ENCODE measurements at places on chromosomes 12 and 14.

GRCh38 chr14:100288382-100289185 is 17.7 kb downstream of the SLC25A29 start:
- no peak for DNase-seq

DNA sequence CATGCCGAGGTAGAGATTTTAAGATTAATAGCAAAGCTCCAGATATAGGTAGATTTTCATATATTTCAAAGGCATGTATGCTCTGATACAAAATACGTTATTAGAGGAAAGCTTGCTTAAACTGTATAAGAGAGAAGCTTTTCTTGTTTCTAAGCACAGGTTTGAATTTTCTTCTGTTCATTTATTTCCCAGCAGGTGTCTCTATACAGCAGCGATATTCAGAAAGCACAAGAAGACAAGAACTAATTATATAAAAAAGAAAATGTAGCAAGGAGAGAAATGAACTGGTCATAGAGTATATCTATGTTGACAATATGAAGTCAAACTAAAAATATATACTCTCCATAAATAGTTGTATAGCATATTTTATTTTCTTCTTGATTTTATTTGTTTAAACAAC is 307.4 kb upstream of the NOVA1 start:
- DNase-seq = no peak

DNA sequence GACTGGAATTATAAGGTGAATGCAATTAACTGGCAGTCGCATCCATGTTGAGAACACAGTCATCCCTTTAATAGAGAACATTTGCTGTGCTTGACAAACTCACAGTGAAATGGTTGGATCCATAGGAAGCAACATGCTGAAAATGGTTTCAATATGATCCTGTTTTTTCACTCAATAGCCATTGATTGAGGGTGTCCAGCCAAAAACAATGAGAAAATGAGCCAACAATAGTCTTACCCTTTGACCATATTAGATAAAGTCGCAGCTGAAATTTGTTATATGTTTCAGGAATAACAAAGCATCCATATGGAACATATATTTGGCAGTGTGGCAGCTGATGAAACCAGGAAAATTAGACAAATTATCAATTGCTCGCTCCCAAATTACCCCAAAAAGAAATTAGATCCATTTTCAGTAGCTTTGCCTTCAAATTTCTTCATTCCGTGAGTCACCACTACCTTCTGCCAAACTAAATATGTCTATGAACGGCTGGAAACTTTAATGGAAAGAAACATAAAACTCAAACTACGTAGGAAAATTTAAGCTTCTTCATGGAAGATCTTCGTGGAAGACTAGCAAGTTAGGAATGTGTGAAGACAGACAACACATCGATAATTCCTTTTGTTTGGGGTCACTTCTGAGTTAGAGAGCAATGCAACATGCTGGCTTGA is 17.4 kb downstream of the IGF1 start:
- DNase-seq = no peak

- no peak for DNase-seq
Observed at GRCh38 chr12:132772606-132773005, 11.0 kb upstream of the ANKLE2 start.

- DNase-seq = no peak
Observed at GRCh38 chr12:107475900-107476299, 209.7 kb upstream of the PWP1 start.

DNA sequence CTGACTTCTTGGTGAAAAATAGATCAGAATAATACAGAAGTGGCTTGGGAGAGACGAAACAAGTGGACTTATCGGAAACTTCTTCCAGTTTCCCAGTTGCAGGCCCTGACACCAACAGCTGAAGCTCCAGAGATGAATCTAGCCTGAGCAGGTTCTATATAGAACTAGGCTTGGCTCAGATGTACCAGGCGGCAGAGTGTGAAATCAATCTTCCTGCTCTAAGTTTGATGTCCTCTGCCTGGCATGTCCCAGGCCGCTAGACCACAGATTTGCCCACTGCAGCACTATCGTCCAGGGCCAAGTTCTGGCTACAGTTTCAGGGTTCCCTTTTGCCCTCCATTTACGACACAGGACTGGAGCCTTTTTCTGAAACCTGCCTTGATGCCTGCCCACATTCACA is 91.3 kb upstream of the PLEKHA5 start:
- no peak for DNase-seq

GRCh38 chr14:101241147-101241546 is 320.1 kb upstream of the DIO3 start:
- DNase-seq = no peak

- DNase-seq = no peak
Observed at GRCh38 chr14:22656226-22656625, 12.1 kb upstream of the OR6J1 start.

DNA sequence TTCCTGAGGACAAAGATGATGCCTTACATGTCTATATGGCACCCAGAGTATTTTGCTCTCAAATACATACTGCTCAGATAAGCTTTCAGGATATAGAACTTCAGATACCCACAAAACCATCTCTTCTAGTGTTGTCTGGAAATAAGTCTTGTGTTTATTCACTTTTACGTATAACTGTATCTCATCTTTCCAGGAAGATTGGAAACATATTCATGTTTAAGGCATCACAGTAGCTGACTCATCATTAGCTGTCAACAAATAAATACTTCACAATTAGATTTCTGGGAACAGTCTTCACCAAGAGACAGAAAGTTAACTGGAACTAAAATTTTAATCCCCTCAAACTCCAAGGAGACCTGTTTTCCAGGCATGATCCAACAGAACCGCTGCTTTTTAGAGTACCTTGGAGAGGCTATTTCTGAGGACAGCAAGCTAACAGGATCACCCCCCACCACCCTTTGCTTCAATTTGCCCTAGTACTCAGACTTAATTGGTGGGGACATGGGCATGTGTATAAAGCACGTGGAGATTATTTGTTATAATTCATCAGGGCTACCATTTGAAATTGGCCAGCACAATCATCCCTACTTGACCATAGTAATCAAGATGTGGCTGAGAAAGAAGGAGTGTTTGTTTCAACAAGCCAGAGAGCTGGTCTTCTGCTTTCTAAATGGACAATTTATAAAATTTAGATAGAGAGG is 129.3 kb upstream of the HIF1A start:
- no peak for DNase-seq

- no peak for DNase-seq
Observed at GRCh38 chr12:62763861-62764645, 170.9 kb downstream of the PPM1H start.

- no peak for DNase-seq
Observed at GRCh38 chr12:22684140-22685118, 59.5 kb downstream of the ETNK1 start.

- DNase-seq = no peak
Observed at GRCh38 chr14:26835979-26836570, 238.2 kb upstream of the NOVA1 start.

- no peak for DNase-seq
Observed at GRCh38 chr14:103483600-103483999, 39.0 kb downstream of the CKB start.

DNA sequence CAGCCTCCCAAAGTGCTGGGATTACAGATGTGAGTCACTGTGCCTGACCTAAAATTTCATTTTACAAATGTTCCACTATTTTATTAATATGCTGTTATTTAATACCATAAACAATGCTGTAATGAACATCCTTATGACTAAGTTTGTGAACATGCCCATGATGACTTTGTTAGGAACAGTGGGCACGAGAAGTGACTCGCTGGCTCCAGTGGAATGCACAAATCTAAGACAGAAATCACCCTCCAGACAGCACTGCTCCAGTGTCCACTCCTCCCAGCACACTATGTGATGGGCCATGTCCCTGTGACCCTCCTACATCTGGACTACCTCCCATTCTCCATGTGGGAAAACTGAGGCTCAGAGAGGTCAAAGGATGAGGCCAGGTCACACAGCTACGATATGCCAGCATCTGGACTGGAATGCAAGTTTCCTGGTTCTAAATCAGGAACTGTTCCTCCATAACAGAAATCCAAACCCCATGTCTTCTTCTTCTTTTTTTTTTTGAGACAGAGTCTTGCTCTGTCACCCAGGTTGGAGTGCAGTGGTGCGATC is 57.9 kb downstream of the GPR68 start:
- DNase-seq = no peak

DNA sequence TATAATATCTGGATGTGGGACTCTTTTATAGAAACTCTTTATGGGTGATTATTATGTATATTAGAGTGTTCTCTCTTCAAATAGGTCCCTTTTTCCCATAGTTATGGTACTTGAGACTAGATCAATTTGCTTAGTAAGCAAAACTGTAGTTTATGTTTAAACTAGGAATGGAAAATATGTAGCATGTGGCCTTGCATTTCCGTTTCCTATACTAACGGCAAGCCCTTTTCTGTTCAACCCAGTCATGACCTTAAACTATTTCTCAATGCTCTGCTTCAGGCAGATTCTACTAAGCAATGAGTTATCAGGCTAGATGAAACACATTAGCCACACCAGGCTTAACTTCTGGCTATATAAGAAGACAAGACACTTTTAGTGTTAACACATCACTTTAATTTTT is 84.6 kb downstream of the OTOGL start:
- DNase-seq = no peak

GRCh38 chr14:25090716-25091454 is 40.9 kb upstream of the STXBP6 start:
- DNase-seq = peak; percentile 75

GRCh38 chr12:63326260-63326659 is 175.3 kb upstream of the AVPR1A start:
- no peak for DNase-seq

DNA sequence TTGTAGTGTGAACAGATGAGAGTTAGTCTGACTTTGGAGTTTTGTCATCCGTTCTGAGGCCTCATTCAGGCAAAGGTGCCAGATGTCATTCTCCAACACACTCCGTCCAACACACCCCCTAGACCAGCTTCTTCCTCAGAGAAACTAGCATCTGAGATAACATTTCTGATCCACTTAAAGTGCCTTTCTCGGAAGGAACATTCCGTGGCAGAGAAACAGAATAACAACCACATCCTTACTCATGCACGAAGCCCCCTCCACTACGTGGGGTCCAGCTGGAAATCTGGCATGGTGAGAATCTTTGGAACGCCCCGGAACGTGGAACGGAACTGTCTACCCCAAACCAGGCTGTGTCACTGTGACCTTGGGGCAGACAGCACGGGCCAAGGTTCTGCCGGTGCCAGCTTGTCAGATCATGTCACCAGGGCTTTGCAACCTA is 17.0 kb upstream of the BCL7A start:
- DNase-seq = no peak
